Stimulated activated CD8-positive, alpha-beta memory T cell treated with anti-CD3 and anti-CD28 coated beads, Interleukin-7, amount 100 ng/mL, for 48 hours (primary cell): ENCODE measurements at places on chromosomes 13 and 19.

GRCh38 chr13:110008816-110009215 is 222.4 kb upstream of the IRS2 start:
- DNase-seq, result no peak

DNA sequence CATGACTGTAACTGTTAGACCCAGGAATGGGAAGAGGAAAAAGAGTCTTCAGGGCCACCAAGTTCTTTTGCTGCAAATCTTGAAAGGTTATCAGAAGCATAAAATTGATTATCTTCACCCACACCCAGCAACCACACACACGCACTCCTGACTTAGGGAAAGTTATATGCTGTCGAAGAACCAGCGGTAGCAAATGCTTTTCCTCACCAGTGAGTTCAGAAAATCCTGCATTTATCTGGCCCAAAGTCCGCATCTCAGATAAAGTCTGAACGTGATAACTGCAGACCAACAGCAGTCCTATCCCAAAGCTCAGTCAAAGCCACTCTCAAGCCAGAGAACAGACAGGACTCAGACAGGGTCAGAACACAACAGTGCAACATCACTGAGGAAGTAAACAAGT is 115.6 kb downstream of the IRS2 start:
- no peak for DNase-seq

DNA sequence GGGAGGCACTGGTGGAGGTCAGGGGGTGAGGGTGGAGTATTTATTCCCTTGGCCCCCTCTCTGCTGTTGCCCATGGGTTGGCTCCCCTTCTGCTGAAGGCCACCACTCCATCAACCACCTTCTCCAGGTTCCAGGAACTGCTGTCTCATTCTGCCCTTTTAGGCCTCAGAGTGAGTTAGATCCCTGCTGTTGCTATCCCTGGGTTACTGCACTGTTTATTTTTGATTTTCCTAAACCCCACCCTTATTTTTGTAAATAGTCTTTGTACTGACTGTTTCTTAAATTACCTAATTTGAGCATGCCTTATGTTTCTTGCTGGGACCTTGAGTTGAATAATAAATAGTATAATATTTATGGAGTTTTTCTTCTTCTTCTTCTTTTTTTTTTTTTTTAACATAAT is 132.8 kb downstream of the RGCC start:
- DNase-seq, result no peak

DNA sequence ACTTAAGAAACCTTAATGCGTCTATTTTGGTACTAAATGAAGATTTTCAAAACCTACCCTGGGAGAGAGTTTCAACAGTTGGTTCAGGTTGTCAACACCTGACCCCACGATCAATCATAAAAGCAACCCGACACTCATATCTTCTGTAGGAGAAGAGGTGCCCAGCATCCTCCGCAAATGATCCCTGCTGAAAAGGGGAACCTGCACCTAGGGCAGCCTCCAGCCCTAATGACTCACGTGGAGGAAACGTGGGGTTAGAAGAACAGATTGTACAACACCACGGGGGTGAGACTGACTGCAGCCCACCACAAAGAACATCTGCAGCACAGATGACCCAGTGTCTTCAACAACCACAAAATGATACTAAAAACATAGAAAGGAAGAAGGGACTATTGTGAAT is 116.3 kb downstream of the RAB20 start:
- DNase-seq, result no peak

- DNase-seq, result no peak
Observed at GRCh38 chr19:47110521-47111005, 3.0 kb downstream of the ZC3H4 start.

- no peak for DNase-seq
Observed at GRCh38 chr13:75391432-75392100, 90.4 kb downstream of the TBC1D4 start.

GRCh38 chr19:46733690-46734292 is 12.1 kb upstream of the FKRP start:
- no peak for DNase-seq

DNA sequence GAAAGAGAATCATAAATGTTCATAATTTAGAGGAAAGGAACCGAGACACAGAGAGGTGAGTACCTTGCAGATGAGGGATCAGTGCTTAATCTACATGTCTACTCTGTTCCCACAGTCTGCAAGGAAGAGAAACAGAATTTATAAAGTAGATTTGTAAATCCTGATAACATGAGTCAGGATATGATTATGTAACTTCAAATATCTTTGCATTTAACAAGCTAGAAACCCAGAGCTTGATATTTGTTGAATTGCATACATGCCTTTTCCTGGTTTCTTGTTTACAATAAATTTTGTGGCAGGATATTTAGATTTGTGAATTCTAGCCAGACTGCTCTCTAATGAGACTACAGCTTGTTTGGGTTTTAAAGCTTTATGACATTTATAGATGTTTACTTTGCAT is 219.2 kb downstream of the ENOX1 start:
- no peak for DNase-seq

GRCh38 chr13:113337556-113337955 is 26.4 kb downstream of the GRTP1 start:
- no peak for DNase-seq

DNA sequence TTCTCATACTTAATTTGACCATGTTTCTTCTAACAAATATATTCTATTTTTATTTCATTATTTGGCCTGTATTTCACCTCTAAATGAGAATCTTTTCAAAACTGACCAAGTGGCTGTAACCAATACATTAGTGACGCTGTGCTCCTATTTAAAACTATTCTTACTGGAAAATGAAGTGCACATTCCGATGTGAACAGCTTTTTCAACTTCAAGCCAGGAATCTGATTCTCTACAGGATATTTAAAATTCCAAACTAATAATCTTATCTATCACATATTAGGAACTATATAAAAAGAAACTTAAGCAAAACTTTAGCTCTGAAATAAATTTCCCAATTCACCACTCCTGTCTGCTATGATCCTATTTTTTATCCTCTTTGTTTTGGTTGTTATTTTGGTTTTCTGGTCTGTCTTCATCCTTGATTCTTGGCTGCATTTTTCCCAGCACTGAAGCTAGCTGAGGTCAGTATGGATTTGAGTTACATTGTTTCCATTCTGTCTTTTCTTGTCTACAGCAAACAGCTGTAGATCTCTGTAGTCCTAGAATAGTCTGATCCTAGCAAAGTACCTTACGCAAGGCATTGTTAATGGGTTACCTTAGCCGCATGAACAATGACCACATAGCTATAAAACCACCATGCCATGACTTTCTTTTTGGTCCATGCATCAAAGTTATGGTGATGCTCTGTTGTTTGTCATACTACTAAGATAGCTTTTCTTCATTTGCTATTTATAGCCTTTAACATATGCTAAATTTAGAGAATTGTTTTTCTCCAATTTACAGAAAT is 748.6 kb upstream of the SPRY2 start:
- no peak for DNase-seq

- DNase-seq, result no peak
Observed at GRCh38 chr19:13613447-13613846, 107.2 kb upstream of the CACNA1A start.

- no peak for DNase-seq
Observed at GRCh38 chr19:33377586-33378475, 4.3 kb downstream of the CEBPG start.
